ENCODE measurements at places on chromosomes 7 and 10.

GRCh38 chr10:119439922-119440321 is 102.6 kb downstream of the RGS10 start:
- no peak for DNase-seq

DNA sequence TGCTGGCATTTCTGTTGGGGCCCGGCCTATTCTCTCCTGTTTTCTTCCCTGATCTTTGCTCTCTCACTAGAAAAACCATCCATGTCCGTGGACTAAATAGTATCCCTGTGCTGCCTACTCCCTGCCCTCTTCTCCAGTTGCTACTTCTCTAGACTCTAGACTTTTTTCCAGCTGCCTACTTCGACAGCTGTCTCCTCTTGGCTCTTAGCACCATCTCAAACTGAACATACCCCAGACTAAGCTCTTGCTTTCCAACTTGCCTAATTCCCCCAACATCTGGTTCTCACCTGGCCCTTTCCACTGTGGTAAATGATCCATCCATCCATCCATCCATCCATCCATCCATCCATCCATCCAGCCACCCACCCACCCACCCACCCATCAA is 19.5 kb downstream of the ADCYAP1R1 start:
- no peak for DNase-seq

DNA sequence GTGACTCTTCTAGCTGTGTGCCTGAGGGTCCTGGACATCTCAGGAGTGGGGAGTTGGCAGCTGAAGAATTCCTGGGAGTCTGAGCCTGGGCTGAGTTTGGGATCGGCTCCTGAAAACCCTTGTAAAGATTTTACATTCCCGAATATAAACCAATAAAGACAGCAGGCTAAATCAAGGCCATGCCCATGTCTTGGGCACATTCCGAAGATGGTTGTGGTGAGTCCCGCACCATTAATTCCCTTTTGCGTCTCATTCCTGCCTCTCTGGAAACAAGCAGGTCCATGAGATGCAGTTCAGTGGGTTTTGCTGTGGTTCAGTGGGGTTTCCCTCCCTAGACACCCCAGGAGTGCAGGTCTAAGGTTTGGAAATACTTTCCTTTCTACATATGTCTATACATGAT is 90.9 kb downstream of the COL26A1 start:
- DNase-seq, result no peak

- no peak for DNase-seq
Observed at GRCh38 chr7:5237286-5237685, 45.5 kb upstream of the SLC29A4 start.

All from T-helper 2 cell (primary cell).